ENCODE measurements at places on chromosomes 2 and 18.

GRCh38 chr18:11119550-11119949 is 29.8 kb downstream of the PIEZO2 start:
- DNase-seq: no peak

GRCh38 chr18:2908166-2908945 is 61.5 kb downstream of the EMILIN2 start:
- DNase-seq: no peak

GRCh38 chr2:79447463-79447862 is 65.4 kb upstream of the CTNNA2 start:
- DNase-seq: no peak

DNA sequence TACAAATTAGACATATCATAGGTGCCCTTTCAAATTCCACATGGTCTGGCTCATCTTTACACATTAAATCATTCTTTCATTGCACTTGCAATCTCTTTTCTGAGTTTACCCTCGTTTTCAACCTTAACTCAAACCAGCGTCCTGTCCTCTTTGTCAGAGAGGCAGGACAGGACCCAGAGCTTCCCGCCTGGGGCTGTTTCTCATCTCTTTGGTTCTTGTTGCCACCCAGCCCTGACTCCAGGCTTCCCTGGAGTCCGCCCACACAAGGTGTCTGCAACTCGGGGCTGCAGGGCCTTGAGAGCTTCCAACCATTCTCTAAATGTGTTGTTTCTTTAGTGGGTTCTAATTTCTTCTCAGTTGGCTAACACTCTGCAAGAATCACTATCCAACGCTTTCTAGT is 24.4 kb downstream of the RBMS1 start:
- DNase-seq: no peak

DNA sequence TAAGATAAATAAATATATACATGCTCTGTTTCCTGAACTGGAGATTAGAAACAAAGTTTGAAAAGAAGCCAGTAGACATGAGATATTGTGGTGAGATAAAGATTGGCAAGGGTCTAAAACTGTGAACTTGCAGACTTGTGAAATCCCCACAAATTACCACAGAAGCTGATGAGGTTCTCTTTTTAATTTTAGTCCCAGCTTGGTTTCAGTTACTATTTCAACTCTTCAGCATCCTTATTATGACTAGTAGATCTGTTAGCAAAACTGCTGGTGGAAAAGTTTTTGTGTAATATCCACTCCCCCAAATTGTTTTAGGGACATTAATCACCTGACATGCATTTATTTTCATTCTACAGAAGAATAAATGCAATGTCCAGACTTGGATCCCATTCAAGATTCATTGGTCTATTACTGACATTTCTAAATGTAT is 20.8 kb downstream of the RASGRP3 start:
- no peak for DNase-seq

- no peak for DNase-seq
These were observed 175.5 kb downstream of the ZNF407 start for GRCh38 chr18:74773171-74773624.

DNA sequence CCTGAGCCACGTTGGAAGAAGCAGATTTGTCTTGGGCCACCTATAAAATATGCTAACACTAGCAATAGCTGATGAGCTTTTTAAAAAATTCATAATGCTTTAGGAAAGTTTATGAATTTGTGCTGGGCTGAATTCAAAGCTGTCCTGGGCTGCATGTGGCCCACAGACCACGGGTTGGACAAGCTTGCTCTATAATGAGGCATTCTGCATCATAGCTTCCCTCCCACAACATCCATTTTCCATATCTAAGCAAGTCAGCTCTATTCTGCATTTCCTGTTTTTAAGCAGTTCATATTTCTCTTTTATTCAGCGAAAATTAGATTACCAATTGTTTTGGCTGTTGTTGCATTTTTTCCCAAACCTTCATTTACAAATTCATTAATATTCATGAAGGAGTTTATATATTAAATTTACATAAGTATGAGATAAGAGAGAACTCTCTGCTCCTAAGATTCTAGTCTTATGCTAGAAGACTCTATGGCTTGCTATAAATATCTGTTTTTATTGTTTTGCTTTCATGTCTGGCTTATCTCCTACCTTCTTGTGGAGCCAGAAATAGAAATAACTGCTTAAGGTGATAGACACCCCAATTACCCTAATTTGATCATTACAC is 114.5 kb upstream of the HNRNPA3 start:
- no peak for DNase-seq

- no peak for DNase-seq
These were observed 502.4 kb downstream of the FBXO15 start for GRCh38 chr18:73645160-73645715.

DNA sequence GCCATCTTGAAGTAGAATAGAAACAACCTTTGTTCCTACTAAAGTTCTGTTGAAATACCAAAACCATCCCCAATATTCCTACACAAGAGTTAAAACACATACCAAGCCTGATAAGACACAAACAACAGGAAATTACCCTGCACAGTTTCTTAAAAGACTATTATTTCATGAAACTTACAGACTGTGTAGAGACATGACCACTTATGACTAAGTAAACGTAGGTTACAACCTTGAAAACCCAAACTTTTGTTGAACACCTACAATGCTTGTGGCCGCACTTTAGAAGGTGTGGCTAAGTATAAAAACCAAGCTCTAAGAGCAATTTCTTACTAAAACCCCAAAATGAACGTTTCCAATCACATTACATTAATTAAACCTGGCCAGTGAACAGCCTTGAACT is 2.0 kb downstream of the SMAD2 start:
- no peak for DNase-seq

GRCh38 chr18:51110073-51110797 is 80.2 kb downstream of the SMAD4 start:
- DNase-seq: peak; percentile 58

DNA sequence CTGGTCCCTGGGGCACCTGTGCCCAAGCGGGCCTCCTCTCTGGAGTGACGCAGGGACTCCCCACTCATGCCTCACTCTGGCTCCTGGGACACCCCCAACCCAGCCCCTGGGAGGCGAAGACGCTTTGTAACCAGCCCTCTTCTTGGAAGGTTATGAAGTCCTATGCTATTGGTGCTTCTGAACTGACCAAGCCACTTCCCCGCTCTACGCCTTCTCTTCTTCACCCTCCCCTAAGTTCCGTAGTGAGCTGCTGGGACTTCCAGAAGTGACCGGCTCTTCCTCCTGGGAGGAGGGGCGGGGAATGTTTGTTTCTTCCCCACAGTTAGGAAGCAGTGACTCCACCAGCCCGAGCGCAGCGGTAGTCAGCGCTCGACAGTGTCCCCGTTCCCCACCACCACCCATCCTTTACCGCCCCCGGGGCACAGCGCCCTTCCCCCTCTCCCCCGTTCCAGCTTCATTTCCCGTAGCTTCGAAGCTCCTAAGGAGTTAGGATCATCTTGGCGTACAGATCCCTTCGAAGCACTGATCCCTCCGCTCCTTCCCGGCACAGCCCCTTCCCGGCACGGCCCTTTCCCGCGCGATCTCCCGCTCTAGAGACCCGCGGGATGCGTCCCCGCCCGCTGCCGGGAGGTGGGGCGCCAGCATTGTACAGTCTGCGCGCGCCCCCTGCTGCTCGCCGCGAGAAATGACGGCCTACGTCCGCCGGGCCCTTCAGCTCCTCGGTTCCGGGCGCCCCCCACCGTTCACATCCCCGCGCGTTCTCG is 25.3 kb upstream of the NOTO start:
- peak; percentile 88 for DNase-seq

- DNase-seq: no peak
These were observed 181.8 kb downstream of the GBX2 start for GRCh38 chr2:235986361-235986760.

- DNase-seq: no peak
These were observed 261.1 kb upstream of the RASGRP3 start for GRCh38 chr2:33215299-33215698.

DNA sequence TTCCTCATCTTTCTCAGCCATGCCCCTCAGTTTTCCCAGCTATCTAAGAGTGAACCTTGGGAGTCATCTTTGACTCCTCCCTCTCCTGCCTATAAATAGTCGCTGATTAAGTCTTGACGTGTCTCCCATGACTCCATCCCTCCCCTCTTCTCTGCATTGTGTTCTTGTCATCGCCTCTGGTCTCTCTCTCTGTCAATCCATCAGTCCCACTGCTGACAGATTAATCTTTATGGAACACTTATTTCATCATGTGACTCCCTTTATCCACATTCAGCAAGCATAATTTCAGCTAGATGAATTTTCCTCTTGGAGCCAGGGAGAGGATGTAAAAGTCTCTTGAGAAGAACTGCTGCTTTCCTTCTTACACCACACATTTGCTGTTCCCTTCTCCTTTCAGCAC is 9.4 kb downstream of the ADAM23 start:
- no peak for DNase-seq

GRCh38 chr18:48756511-48757226 is 194.1 kb downstream of the SMAD7 start:
- no peak for DNase-seq

- no peak for DNase-seq
These were observed 116.7 kb downstream of the TNS1 start for GRCh38 chr2:217886091-217886490.

All from activated CD8-positive, alpha-beta memory T cell treated with anti-CD3 and anti-CD28 coated beads for 1 hour (primary cell).